ENCODE measurements at places on chromosomes 5 and 9.

DNA sequence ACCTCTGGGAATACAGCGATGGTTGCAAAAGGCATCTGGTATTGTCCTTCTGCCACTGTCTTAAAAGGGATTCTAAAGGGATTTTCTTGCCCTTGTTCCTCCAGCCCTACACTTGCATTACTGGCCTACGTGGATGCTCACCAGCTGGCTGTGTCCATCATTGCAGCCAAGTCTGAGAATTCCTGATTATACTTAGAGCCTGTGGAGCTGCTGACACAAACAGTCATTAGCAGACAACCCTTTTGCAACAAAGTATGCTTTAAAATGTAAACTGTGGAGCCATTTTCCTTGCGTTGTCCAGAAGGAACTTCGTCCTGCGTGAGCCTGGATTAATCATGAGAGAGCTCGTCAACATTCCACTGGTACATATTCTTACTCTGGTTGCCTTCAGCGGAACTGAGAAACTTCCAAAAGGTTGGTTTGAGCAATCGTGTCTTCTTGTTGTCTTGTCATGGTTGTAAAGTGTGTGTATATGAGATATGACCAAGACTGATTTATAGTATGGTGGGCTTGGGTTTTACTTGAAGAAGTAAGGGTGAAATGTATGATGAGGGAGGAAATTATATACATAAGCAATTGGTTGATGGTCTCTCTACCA, at the start of gene MUSK:
MUSK (plus strand) TSS at position 222 of the 598 bp plus-strand sequence; CDS start at position 336, 114 bp downstream.
- DNase-seq = no peak

GRCh38 chr5:122788996-122789395, 14.1 kb downstream of the SNX2 start:
- no peak for DNase-seq

DNA sequence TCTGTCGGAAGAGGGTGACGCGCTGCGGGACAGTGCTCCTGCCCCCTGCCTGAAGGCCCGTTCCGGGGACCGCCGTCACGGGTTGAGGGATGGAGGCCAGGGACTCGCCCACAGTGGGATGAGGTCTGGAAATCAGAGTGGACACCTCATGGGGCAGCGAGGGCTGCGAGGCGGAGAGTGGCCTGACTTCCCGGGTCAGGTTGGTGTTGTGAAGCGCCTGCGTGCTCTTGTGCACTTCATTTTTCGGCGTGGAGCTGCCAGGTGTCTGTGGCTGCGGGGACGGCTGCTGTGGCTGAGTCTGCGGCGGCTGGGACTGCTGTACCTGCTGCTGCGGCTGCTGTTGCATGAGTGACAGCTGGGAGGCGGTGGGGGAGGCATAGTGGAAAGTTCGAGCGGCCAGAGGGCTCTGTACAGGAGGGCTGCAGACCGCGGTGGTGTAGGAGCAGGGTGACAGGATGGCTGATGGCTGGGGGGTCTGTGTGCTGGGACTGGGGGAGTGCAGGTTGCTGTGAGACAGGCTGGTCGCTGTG, 434.1 kb downstream of the HCN1 start:
- no peak for DNase-seq

DNA sequence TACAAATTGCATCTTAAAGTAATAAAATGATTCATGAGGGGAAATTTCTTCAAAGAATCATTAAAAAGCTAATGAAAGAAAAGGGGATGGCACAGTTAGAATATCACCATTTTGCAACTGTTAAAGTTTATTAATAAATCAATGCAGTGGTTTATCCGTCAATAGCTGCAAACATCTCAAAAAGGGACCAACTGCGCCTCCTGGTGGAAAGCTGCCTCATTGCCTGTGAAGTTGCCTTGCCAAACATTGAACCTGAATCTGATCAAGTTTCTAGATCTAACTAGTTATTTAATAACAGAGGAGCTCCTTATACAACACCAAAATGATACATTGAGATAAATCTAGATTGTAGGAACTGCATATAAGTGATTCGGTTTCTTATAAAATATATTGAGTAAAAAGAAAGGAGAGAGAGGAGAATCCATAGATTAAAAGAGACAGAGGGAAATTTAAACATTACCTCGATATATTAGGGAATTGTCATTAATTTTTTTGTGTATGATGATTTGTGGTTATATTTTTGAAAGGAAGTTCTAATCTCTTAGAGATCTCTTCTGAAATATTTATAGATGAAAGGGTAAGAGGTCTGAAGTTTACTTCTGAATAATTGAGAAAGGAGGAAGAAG, 6.9 kb upstream of the NDUFB6 start:
- peak; percentile 84 for DNase-seq

GRCh38 chr9:126403397-126403796, 76.8 kb downstream of the MVB12B start:
- no peak for DNase-seq

DNA sequence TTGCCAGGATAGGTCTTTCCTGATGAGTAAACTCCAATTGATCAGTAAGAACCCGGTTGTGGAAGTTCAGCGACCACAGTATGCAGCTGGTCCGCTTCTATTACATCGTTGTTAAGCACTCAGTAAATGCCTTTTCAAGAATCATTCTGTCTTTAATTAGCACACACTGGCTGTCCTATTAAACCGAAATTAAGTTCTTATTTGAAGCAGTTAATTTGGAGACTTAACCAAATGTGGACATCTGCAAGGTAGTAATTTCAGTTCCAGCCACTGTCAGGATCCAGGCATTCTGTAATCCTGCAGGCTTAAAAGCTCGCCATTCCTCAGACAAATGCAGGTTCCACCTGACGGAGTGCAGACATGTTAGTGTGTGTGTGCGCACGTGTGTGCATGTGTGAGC, 254.6 kb downstream of the IRX2 start:
- DNase-seq = no peak

- no peak for DNase-seq
Observed at GRCh38 chr9:101265261-101265660, 119.5 kb downstream of the BAAT start.
